ENCODE measurements at places on chromosomes 1 and 21.
A peak's percentile ranks its signal among the peaks of the same experiment; 100 is the strongest.

DNA sequence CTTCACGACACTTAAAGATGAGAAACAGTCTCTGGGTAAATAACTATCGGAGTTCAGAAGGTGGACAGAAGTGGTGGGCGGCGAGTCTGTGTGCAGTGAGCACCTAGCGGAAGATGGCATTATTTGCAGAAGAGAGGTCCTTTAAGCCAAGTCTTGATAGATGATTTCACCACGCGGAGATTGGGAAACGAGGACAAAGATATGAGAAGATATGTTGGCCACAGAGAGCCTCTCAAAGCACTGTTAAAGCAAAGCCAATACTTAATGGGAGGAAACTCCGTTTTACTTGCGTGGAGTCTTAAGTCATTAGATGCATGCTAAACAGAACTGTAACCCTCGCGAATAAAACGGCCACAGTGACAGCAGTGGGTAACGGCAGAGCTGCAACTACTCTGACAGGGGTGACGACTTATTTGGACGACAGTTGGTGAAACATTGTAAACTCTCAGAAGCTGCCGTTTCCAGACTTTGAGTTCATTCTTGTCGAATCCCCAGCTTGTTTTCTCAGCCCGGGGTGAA is 577 bp upstream of the CEP350 start:
- peaks cover 28% of the 10 kb centered on the region for H3K4me1 ChIP-seq
- H3K36me3 ChIP-seq: no peaks in the 10 kb centered on the region
- H3K4me3 ChIP-seq: peak overlapping the region; percentile 87
- no peaks in the 10 kb centered on the region for H3K27me3 ChIP-seq
- no peak for DNase-seq
- H3K27ac ChIP-seq: peak overlapping the region; percentile 94

- no peak overlapping the region for H3K27ac ChIP-seq
- no peak overlapping the region for H3K4me3 ChIP-seq
- H3K36me3 ChIP-seq: no peaks in the 10 kb centered on the region
- no peak for DNase-seq
- no peaks in the 10 kb centered on the region for H3K27me3 ChIP-seq
- no peaks in the 10 kb centered on the region for H3K4me1 ChIP-seq
Observed at GRCh38 chr1:158818560-158818959, 12.6 kb upstream of the MNDA start.

GRCh38 chr1:240649733-240650721 is 38.1 kb upstream of the GREM2 start:
- no peak overlapping the region for H3K4me3 ChIP-seq
- H3K27ac ChIP-seq: no peak overlapping the region
- no peaks in the 10 kb centered on the region for H3K27me3 ChIP-seq
- peaks cover 17% of the 10 kb centered on the region for H3K4me1 ChIP-seq

- no peak for DNase-seq
- H3K36me3 ChIP-seq: no peaks in the 10 kb centered on the region
- H3K4me1 ChIP-seq: no peaks in the 10 kb centered on the region
- H3K27ac ChIP-seq: no peak overlapping the region
- H3K4me3 ChIP-seq: no peak overlapping the region
Observed at GRCh38 chr1:216140730-216141524, 282.3 kb downstream of the USH2A start.

- no peak for DNase-seq
- H3K27me3 ChIP-seq: no peaks in the 10 kb centered on the region
- peaks cover 42% of the 10 kb centered on the region for H3K4me1 ChIP-seq
- no peak overlapping the region for H3K4me3 ChIP-seq
- no peak overlapping the region for H3K27ac ChIP-seq
Observed at GRCh38 chr1:150003801-150004200, 6.7 kb downstream of the OTUD7B start.

- H3K4me1 ChIP-seq: no peaks in the 10 kb centered on the region
- peak; percentile 42 for DNase-seq
- H3K27ac ChIP-seq: no peak overlapping the region
- no peaks in the 10 kb centered on the region for H3K36me3 ChIP-seq
Observed at GRCh38 chr1:212255705-212256307, 29.4 kb upstream of the PPP2R5A start.

DNA sequence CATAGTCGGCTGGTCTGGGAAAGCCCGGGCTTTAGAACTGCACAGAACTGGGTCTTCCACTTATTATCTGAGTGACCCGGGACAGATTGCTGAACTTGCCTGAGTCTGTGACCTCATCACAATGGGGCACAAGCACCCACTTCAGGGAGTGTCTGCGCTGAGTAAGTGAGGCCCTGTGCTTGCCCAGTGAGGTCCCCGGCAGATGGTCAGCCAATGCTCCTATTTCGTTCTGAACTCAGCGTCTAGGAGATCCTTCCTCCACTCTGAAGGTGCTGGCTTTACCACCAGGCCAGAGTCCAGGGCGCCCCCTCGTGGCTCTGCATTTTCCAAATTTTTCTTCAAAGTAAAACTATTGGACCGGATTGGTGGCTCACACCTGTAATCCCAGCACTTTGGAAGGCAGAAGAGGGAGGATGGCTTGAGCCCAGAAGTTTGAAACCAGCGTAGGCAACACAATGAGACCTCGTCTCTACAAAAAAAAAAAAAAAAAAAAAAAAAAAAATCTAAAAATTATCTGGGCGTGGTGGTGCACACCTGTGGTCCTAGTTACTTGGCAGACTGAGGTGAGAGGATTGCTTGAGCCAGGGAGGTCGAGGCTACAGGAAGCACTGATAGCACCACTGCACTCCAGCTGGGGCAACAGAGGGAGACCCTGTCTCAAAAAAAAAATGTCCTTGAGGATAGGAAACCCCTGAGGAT is 61.7 kb downstream of the FCRL5 start:
- peaks cover 51% of the 10 kb centered on the region for H3K27me3 ChIP-seq
- no peak overlapping the region for H3K27ac ChIP-seq
- no peak overlapping the region for H3K4me3 ChIP-seq
- DNase-seq: no peak
- H3K36me3 ChIP-seq: no peaks in the 10 kb centered on the region
- H3K4me1 ChIP-seq: no peaks in the 10 kb centered on the region
